GM23338 (cell line): ENCODE measurements at places on chromosomes 4 and X. TPM values are rescaled to one million over a fixed set of nuclear protein-coding genes. Genes with fewer than 3 reads are reported as not detected.

The PPBP gene
- total RNA-seq: 0.35 TPM in 1 of 2 replicates, not detected in the other

The MGAT4D gene
- total RNA-seq: not detected in 2 replicates

The COX7B2 gene
- not detected in 2 replicates for total RNA-seq

The CENPVL1 gene
- 4.4 and 5.2 TPM in 2 replicates for total RNA-seq

The WDR17 gene
- 4.3 and 4.7 TPM in 2 replicates for total RNA-seq

The IBSP gene
- not detected in 2 replicates for total RNA-seq

The LINC00632 gene
- total RNA-seq: 10.9 and 23.5 TPM in 2 replicates

The NCAPG gene
- 40.9 and 45.8 TPM in 2 replicates for total RNA-seq

The NLGN3 gene
- total RNA-seq: 15.3 and 17.2 TPM in 2 replicates

The CDS1 gene
- total RNA-seq: 20.3 and 22.6 TPM in 2 replicates

The ARX gene
- not detected in 2 replicates for total RNA-seq

The KLF3 gene
- 16.5 and 19.2 TPM in 2 replicates for total RNA-seq

The RFC1 gene
- 70.5 and 75.8 TPM in 2 replicates for total RNA-seq

The RGN gene
- 0.47 and 6.7 TPM in 2 replicates for total RNA-seq

The GLRB gene
- total RNA-seq: 1.0 and 1.9 TPM in 2 replicates

The TIGD4 gene
- 1.7 and 2.8 TPM in 2 replicates for total RNA-seq

The PRKG2 gene
- total RNA-seq: 3.0 and 3.6 TPM in 2 replicates

The ARL13A gene
- not detected in 2 replicates for total RNA-seq

The TRIM61 gene
- total RNA-seq: 0.38 and 0.58 TPM in 2 replicates

The NXF2B gene
- total RNA-seq: 0.14 and 0.85 TPM in 2 replicates

The MAML3 gene
- 3.7 and 6.5 TPM in 2 replicates for total RNA-seq

The STK32B gene
- total RNA-seq: 1.5 and 2.3 TPM in 2 replicates

The MAGEA4 gene
- total RNA-seq: 1.9 and 2.8 TPM in 2 replicates

The LYAR gene
- 33.5 and 44.0 TPM in 2 replicates for total RNA-seq

The F8A3 gene
- 0.87 TPM in 1 of 2 replicates, not detected in the other for total RNA-seq

The TBX22 gene
- 0.24 TPM in 1 of 2 replicates, not detected in the other for total RNA-seq

The SPANXA1 gene
- 0.45 TPM in 1 of 2 replicates, not detected in the other for total RNA-seq

The TCEAL3 gene
- total RNA-seq: 5.0 and 5.2 TPM in 2 replicates

The XPNPEP2 gene
- not detected in 2 replicates for total RNA-seq

The UGT8 gene
- 39.0 and 47.1 TPM in 2 replicates for total RNA-seq

The HSFX2 gene
- not detected in 2 replicates for total RNA-seq

The EDNRA gene
- 4.5 and 5.0 TPM in 2 replicates for total RNA-seq

The SH2D1A gene
- not detected in 2 replicates for total RNA-seq

The CXCL11 gene
- 0.23 and 1.9 TPM in 2 replicates for total RNA-seq

The MTNR1A gene
- total RNA-seq: 0.66 and 1.4 TPM in 2 replicates

The CEP135 gene
- total RNA-seq: 13.6 and 15.7 TPM in 2 replicates

The PITX2 gene
- total RNA-seq: 0.35 and 0.52 TPM in 2 replicates
